CD4-positive, alpha-beta T cell treated with Interleukin-21 for 1 hour (primary cell): ENCODE measurements at places on chromosomes 3 and 15.

DNA sequence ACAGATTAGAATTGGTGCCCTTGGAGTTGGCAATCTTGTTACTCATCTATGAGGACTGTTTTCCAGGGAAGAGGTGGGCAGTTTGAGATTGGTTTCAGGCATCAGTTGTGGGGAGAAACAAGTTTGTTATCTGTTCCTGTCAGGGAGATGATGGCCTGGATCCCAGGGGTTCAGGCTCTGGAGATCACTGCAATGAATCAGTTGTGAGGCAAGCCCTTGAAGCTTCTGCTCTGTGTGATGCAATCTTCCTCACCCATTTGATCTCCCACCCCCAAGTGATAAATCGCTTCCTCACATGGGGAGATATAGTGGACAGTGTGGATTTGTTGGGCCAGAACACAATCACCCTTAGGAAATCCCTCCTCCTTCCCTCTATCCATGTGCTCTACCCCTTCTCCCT is 276.6 kb upstream of the LRTM1 start:
- no peak for DNase-seq

GRCh38 chr3:151328298-151328995 is 902 bp downstream of the P2RY13 start:
- peak; percentile 18 for DNase-seq

DNA sequence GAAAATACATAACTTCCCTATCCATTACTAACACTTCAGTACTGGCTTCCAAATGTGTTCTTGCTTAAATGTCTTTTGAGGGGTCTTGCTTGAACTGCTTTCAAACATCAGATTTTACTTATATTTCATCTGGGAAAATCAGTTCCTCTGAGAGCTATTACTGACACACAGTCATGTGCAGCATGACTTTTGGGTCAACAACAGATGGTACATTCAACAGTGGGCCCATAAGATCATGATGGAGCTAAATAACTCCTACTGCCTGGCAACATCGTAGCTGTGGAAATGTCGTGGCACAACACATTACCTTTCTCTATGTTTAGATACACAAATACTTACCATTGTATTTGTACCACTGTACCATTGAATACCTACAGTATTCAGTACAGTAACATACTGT is 43.8 kb downstream of the WWTR1 start:
- DNase-seq: no peak

GRCh38 chr3:65091565-65091964 is 403.8 kb upstream of the ADAMTS9 start:
- DNase-seq: no peak

DNA sequence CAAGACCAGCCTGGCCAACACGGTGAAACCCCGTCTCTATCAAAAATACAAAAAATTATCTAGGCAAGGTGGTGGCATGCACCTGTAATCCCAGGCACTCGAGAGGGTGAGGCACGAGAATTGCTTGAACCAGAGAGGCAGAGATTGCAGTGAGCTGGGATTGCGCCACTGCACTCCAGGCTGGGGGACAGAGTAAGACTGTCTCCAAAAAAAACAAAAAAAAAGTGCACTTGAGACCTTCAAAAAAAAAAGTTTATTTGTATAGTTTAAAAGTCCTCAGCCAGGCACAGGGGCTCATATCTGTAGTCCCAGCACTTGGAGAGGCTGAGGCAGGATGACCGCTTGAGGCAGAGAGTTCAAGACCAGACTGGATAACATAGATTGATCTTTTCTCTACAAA is 2.1 kb downstream of the PBRM1 start:
- DNase-seq: no peak
